ENCODE measurements at places on chromosomes 16 and 17.

DNA sequence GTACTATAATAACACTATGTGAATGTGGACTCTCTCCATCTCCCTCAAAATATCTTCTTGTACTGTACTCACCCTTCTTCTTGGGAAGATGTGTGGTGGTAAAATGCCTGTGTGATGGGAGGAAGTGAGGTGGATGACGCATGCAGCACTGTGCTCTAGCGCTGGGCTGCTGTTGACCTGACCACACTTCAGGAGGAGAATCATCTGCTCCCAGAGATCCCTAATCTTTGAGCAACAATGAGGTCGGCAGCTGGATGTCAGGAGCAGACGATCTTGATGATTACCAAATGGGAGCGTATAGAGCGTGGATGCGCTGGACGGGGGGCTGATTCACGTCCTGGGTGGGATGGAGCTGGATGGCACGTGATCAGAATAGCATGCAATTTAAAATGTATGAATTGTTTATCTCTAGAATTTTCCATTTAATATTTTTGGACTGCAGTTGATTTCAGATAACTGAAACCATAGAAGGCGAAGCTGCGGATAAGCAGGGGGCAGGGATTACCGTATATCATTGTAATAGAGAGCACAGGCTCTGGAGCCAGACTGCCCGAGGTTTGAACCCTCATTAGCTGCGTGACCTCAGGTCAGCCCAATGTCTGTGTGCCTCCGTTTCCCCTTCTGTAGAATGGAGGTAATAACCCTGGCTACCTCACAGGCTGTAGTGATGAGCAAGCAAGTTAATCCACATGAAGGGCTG lies 23.7 kb upstream of the CYLD start:
- DNase-seq: no peak

DNA sequence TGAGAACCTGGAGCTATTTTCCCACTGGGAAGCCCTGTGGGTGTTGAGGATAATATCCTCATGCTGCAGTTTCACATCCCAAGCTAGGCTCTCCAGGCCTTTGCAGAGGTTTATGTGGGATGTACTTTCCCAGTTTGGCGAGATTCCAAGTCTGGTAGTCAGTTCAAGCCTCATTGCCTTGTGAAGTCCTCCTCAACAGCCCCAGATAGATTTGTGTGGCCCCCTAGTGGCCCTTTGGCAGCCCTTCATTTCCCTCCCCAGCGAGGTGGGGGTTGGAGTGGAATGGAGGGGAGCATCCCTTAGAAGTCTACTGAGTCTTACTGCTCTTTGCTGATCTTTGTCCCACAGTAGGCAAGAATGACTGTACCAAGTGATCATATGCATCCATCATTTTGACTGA lies 137.9 kb downstream of the CDH11 start:
- no peak for DNase-seq

DNA sequence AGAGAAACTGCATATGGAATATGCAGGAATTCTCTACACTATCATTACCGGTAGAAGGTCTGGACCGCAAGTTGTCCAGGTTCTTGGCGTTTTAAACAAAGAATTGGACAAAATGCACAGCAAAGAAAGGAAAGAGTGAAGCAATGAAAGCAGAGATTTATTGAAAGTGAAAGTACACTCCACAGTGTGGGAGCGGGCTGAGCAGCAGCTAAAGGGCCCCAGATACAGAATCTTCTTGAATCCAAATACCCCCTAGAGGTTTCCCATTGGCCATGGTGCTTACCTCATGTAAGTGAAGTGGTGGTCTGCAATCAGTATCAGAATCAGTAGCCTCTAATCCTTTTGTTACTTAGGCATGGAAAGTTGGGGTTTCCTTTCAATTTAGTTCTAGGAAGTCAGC lies 178.5 kb upstream of the IRX3 start:
- DNase-seq: no peak

GRCh38 chr16:72224260-72224768 lies 52.4 kb upstream of the PMFBP1 start:
- DNase-seq: no peak

- DNase-seq: no peak
Observed at GRCh38 chr17:49344914-49345313, 17.1 kb downstream of the ZNF652 start.

- no peak for DNase-seq
Observed at GRCh38 chr17:79577485-79578187, 33.2 kb downstream of the RBFOX3 start.

- no peak for DNase-seq
Observed at GRCh38 chr17:29734640-29735039, 111.9 kb upstream of the CORO6 start.

- no peak for DNase-seq
Observed at GRCh38 chr16:13421726-13422125, 498.2 kb upstream of the ERCC4 start.

DNA sequence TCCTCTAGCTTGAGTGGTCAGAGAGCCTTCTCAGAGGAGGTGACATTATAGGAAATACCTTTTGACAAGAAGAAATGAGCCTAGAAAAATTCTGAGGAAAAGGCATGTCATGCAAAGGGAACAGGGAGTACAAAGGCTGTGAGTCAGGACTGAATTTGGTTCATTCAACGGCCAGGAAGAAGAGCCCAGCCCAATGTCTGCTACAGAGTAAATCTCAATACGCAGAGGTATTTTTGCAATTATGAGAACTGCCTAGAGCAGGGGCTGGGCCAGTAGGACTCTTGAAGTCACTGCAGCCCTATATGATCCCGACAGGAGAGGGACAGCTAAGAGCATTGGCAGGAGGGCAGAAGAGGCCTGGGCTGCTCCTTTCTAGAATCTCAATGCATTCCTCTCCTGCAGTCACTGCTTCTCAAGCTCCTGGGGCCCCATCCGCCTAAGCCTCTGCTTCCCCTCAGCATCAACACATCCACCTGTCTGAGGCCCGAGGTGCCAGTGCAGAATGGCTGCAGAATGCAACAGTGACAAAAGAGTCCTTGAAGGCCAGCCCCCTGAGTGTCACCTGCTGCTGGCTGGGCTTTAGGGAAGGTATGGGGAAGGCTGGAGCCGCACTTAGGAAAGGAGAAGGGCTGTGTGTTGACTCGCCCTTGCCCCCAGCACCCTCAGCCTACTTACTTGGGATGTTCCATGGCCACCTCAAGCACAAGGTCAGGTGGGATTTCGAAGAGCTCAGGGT lies 20.1 kb downstream of the NOS2 start:
- DNase-seq: no peak

DNA sequence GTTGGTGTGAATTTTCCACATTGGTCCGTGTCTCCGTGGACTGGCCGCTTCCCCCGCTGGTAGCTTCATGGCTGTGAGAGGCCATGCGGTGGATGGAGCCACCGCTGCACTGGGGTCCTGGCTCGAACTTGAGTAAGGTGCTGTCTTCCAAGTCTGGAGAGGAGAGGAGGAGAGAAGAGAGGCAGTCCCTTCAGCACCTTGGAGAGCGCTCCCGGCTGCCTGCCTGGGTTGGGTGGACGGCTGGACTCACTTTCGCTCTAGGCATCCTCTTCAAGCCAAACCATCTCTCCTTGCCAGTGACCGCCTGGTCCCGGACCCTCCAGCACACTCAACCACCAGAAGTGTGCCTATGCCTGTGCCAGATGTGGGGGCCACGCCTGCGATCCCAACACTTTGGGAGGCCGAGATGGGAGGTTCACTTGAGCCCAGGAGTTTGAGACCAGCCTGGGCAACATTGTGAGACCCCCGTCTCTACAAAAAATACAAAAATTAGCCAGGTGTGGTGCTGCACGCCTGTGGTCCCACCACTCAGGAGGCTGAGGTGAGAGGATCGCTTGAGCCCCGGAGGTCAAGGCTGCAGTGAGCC lies 6.2 kb downstream of the JPH3 start:
- DNase-seq: peak; percentile 55

- no peak for DNase-seq
Observed at GRCh38 chr17:9937901-9938300, 32.8 kb upstream of the RCVRN start.

GRCh38 chr17:40849723-40850122 lies 17.3 kb downstream of the KRT12 start:
- no peak for DNase-seq

DNA sequence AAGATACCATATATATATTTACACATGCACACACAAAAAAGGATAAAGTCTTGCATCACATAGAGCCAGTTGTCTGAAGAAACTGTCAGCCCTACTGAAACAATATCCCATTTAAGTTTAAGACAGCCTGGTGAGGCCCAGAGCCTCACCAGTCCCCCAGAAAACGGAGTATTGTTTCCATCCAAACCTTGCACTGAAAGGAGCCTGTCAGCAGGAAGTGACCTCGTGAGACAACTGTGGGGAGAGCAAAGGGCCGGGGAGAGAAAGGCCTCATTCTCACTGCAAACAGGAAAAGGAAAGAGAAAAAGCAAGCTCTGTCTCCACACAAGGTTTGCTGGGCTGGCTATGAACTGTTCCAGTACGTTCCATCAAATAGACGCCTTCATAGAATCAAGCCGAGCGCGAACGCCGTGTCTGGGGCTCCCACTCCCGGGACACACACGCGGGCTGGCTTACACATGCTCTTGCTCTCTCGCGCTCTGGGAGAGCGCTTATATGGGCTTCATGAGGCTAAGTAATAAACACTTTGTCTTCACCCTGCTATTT lies 44.4 kb upstream of the ZFHX3 start:
- DNase-seq: no peak

GRCh38 chr17:50830994-50831393 lies 4.4 kb upstream of the WFIKKN2 start:
- no peak for DNase-seq

DNA sequence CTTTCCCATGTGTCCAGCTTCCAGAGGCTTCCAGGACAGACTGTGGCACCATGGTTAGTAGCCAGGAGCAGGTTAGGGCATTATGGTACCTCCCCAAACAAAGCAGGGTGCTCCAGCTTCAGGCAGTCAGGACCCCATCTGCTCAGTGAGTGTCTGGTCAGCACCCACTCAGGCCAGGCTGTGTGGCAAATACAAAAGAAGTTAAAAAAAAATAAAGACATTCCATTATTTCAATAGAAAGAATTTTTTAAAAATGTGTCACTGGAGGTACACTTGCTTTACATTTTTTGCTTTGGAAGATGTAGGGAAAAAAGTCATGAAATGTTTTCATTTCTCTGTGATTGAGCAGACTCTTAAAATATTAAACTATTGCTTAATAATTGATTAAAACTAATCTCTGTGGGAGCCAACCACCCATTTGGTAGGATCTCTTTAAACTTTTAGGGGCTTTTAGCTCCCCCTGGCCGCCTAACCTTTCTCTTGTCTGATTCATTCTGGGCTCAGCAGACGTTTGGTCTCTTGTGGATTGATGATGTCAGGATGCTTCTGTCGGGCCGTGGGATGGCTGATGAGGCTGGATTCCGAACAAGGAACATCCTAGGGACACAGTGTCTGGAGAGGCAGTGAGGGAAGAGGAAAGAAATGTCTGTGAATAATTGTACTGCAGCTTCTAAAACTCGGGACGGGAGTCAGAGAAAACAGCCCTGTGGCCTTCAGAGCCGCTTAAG lies 28.4 kb upstream of the NPTX1 start:
- DNase-seq: no peak

GRCh38 chr17:32330147-32330546 lies 11.8 kb downstream of the C17orf75 start:
- DNase-seq: no peak

- no peak for DNase-seq
Observed at GRCh38 chr16:2212362-2213324, 2.0 kb upstream of the BRICD5 start.

- DNase-seq: no peak
Observed at GRCh38 chr16:1265090-1265630, 9.3 kb downstream of the TPSD1 start.

- no peak for DNase-seq
Observed at GRCh38 chr17:45934044-45934979, 40.0 kb downstream of the MAPT start.

GRCh38 chr17:64400642-64401041 lies 10.0 kb upstream of the PECAM1 start:
- no peak for DNase-seq

GRCh38 chr16:28977703-28978662 lies 3.4 kb downstream of the SPNS1 start:
- DNase-seq: no peak

GRCh38 chr16:28297784-28298510 lies 5.6 kb downstream of the SBK1 start:
- no peak for DNase-seq

GRCh38 chr17:35291802-35292201 lies 48.9 kb downstream of the SLFN5 start:
- no peak for DNase-seq

DNA sequence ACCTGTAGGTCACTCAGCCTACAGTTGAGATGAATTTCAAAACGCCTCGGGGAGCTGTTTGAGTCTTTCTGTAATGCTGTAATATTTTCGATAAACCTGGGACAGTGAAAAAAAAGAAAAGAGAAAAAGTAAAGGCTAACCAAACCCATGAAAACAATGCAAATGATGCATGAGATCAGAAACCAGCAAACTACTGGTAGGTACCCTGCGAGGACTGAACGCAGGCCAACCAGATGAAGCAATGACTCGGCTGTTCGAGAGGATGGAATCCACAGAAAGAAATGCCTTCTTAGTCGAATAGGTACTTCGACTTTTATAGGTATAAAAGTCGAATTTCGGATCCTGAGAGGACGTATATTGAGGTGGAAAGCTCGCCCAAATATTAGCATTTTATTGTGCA lies 509 bp upstream of the ATAD5 start:
- peak; percentile 42 for DNase-seq

- no peak for DNase-seq
Observed at GRCh38 chr17:520447-521182, 168.0 kb upstream of the RPH3AL start.

GRCh38 chr17:47210779-47211178 lies 1.6 kb downstream of the MYL4 start:
- DNase-seq: no peak

- no peak for DNase-seq
Observed at GRCh38 chr16:14018851-14019250, 52.3 kb upstream of the MRTFB start.

DNA sequence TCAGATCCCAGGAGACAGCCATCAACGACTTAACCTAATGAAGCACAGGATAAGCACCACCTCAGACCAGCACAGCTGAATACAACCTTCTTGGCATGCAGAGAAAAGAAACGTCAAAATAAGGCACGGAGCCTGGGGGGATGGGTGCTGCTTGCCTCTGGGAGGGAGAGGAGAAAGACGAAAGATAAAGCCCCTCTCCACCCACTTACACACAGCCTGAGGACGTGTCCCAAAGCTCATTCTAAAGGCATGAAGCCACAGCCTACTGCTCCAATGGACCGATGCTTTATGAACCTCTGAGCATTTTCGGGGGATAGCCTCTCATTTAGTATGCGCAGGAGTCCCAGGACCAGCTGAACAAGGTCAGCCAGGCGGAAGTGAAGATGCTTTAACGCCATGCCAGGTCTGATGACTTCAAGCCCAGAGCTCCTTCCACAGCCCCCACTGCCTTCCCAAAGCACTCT lies 31.1 kb downstream of the ST3GAL2 start:
- no peak for DNase-seq

DNA sequence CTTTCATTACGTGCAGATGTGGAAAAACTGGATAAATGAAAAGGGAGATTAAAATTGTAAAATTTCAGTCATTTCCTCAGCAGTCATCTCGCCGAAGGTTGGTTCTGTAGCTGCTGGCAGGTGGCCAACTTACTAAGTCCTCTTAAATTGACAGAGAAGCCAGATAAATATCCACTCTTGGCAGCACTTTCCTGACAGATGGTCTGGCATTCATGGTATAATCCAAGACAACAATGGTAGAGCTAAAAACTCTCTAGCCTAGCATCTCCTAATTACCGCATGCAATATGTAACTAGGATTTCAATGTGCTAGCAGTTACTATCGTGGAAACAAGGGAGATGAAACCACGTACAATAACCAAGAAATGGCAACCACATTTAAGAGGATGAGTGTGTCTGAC lies 306.3 kb downstream of the CNTNAP4 start:
- no peak for DNase-seq

GRCh38 chr16:70534971-70535370 lies 11.4 kb downstream of the SF3B3 start:
- no peak for DNase-seq

GRCh38 chr17:79338604-79339003 lies 264.0 kb downstream of the ENGASE start:
- no peak for DNase-seq

Data from activated CD4-positive, alpha-beta memory T cell treated with anti-CD3 and anti-CD28 coated beads for 36 hours (primary cell).